ENCODE measurements at places on chromosomes 11 and 22.

DNA sequence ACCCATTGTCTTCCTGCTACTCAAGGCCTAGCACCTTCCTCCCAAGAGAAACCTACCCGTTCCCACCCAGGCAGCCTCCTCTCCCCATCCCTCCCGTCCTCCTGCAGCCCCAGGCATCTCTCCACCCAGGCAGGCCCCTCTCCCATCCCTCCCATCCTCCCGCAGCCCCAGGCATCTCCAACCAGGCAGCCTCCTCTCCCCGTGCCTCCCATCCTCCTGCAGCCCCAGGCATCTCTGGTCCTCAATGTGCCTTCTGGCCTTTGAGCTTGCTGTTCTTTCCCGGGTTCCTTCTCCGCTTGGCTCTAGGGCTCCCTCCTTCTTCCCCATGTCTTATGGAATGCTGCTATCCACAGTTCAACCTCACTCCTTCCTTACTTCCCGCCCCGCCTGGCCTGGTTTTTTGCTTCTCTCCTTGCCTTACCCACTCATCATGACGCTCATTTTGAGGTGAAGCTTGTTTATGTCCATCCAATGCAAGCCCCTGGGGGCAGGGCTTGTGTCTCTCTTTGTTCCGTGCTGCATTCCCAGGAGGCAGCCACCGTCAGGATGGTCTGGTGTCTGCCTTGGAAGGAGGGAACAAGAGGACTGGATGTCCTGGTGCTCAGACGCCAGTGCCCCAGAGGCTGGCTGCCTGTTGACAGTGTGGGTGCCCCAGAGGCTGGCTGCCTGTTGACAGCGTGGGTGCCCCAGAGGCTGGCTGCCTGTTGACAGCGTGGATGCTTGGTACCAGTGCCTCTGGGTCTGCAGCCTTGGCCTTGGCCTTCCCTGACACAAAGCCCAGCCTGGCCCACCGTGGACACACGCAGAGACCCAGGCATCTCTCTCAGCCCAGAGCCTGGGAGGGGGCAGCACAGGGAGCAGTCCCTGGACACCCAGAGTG, 815.7 kb downstream of the BRD1 start:
- DNase-seq = no peak

DNA sequence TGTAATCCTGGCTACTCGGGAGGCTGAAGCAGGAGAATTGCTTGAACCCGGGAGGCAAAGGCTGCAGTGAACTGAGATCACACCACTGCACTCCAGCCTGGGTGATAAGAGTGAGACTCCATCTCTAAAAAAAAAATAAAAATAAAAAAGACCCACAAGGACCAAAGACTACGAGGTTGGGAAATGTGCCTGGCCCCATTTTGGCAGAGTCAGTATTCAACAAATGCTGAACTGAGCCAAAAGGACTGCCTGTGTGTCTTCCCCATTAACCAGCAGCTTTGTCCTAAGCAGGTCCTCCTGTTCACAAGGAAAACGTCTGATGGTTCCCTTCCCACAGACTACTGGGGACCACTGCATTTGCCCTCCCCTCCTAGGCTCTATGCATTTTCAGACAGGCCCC, 27.6 kb downstream of the ADORA2A start:
- DNase-seq = no peak

GRCh38 chr11:227824-228379, 8.2 kb downstream of the SIRT3 start:
- DNase-seq = no peak

- no peak for DNase-seq
Measured at GRCh38 chr11:64654958-64655541, 64.0 kb downstream of the SLC22A12 start.

- no peak for DNase-seq
Measured at GRCh38 chr22:36741968-36742367, 34.0 kb downstream of the IFT27 start.

DNA sequence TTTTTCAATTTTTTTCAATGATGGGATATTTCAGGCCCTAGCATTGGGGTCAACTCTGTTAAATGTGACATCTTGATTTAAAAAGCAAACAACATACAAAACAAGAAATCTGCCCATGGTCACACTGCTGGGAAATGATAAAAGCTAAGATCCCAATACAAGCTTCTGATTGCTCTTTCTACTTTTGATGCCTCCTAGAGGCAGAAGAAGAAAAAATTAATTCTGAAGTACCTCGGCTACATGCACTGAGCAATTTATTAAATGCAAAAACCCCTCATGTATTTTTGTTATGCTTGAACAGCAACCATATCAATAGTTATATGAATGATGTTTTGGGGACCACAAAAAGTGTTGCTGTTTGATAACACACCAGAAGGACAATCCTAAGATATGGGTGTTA, 342.1 kb upstream of the NARS2 start:
- DNase-seq = no peak

DNA sequence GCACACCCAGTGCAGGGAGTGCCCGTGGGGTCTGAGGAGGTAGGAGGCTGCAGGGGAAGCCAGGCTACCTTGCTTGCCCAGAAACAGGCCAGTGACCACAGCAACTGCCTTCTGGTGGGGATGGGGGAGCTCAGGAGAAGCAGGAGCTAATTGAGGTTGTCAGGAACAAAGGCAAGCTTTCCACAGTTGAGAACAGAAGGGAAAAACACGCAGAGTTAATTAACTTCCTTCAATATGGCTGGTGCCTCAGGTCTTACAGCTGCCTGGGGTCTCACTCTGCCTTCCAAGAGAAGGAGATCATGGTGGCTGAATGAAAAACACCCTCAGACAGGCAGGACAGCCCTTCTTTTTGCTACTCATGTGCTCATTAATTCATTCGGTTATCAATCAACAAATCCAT, 127.9 kb upstream of the SYT13 start:
- DNase-seq = no peak

GRCh38 chr11:34084637-34085036, 20.8 kb upstream of the NAT10 start:
- no peak for DNase-seq

DNA sequence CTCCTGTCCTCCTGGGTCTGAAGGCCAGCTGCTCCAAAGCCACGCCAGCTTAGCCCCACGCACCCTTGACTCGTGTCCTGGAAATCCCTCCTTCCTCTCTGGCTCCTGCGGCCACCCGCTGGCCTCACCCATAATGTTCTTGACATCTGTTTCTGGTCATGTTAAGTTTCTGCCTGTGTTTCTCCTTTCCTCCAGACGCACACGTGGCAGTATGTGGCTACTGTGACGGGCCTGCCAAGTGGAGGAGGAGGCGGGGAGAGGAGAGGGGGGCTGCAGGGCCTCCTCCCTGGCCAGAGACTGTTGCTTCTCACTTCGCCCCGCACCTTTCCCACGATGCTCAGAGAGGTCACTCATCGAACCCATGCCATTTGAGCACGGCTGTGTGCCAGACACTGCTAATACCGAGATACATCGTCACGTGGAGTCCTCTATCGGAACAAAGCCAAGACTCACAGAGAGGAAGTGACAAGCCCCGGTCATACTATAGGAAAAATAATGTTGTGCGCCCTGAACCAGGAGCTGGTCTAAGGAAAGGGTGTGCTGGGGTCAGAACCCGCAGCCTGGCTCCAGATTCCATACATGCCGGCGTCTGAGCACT, 11.5 kb downstream of the C1QTNF6 start:
- no peak for DNase-seq

DNA sequence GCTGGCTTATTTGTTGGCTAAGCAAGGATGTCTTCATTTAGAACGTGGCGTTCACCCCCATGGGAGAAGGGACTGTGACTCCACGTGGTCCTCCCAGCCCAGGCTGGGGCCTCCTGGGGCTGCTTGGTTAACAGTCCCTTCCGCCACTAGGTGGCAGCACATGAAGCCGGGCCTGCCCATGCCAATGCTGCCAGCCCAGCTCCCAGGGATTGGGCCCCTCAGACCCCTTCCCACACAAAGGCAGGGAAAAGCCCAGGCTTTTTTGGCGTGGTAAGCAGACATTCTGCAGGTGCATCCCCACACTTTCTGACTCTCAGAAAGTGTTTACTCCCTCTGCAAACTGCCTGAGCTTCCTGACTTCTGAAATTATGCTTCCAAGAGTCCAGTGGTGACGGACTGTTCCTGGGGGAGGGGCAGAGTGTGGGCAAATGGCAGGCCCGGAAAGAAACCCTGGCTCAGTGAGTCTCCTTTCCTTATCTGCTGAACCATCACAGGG, 3.1 kb downstream of the CBX6 start:
- DNase-seq = peak; percentile 83

- DNase-seq = no peak
Measured at GRCh38 chr11:72228229-72228843, 3.8 kb downstream of the INPPL1 start.

- DNase-seq = no peak
Measured at GRCh38 chr22:46416520-46416871, 81.0 kb downstream of the TRMU start.

DNA sequence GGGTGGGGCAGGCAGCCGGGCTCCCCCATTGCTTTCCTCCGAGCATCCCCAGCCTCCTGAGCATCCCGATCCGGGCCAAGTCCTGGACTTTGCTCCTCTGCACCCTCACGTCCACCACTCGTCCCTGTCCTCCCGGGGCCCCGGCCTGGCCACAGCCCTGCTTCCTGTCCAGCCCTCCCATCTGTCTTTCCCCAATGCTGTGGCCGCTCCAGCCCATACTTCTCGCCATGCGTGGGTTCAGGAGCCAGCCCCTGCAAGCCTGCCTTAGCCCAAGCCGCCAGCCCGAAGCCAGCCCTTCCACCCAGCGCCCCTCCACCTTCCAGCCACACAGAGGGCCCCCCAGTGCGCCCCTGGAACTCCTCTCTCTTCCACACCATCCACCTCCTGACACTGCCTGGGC, 23.8 kb downstream of the MRPL23 start:
- DNase-seq = no peak
